ENCODE measurements at places on chromosomes 4 and X.

DNA sequence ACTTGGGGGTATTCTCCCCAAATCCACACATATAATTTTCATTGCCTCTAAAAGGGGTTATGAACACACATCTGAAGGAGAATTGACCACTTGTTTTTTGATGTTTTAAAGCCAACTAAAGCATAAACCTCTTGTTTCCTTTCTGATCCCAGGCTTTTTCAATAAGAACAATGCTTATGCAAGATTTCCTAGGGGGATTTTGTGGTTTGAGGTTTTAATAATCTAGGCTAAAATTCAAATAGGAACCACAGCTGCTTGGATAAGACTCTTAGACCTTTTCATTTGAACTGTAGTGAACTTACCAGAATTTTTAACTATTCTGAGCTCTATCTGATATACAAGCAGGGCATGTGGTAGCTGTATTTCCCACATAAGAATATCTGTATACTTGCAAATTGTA is 651.1 kb downstream of the ANKRD50 start:
- peak; percentile 41 for DNase-seq

GRCh38 chr4:150743564-150744342 is 161.8 kb downstream of the MAB21L2 start:
- no peak for DNase-seq

DNA sequence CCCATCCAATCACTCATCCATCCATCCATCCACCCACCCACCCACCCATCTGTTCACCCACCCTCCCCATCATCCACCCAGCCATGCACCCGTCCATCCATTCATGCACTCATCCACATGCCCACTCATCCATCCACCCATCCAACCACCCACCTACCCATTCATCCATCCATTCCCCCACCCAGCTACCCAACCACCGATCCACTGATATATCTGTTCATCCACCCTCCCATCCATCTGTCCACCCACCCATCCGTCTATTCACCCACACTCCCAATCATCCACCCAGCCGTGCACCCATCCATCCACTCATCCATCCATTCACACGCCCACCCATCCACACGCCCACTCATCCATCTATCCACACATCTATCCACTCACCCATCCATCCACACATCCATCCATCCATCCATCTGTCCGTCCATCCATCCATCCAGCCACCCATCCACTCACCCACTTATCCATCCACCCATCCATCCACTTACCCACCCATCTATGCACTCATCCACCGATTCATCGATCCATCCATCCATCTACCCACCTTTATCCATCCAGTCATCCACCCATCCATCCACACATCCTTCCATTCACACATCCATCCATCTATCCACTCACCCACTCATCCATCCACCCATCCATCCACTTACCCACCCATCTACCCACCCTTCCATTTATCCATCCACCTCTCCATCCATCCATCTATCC is 28.4 kb downstream of the ASMTL start:
- no peak for DNase-seq

DNA sequence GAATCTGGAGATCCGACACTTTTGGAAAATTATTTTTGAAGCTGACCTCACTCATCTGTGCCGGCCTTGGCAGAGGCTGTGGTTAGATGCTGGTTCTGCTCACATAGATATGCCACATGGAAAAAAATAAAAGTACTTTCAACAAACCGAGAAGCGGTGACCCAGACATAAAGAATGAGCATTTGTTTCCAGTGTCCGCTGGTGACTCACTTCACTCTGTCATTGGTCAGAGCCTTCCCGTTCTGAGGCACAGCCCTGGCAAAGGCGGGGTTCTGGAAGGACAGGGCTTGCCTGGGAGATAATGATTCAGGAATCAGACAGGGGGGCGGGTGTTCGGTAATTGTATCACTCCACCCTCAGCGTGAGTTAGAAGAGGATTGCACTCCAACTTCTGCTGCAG is 172.4 kb upstream of the MXRA5 start:
- peak; percentile 80 for DNase-seq

DNA sequence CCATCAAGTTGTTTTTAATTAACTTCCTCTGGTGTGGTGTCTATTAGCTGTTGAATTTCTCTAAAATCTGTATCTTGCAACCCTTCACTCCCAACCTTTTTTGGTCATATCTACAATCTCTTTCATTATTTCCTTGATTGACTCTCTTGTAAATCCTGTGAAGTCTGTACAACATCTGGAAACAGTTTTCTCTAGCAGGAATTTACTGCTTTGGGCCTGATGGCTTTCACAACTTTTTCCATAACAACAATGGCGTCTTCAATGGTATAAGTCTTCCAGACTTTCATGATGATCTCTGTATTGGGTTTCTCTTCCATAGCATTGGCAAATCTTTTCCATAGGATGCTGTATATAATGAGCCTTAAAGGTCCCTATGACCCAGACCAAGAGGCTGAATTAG is 49.0 kb downstream of the TBC1D19 start:
- DNase-seq: peak; percentile 23

DNA sequence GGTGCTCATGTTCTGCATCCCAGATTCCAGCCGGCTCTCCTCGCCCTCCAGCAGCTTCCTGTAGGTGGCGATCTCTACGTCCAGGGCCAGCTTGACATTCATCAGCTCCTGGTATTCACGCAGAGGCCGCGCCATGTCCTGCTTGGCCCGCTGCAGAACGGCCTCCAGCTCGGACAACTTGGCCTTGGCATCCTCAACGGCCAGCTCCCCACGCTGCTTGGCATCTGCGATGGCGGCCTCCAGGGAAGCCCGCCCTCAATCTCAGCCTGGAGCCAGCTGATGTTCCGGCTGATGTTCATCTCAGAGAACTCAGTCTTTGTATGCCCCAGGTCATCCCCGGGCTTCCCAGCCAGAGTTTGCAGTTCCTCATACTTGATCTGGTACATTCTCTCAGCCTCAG is 431.8 kb upstream of the DIPK2B start:
- DNase-seq: no peak

DNA sequence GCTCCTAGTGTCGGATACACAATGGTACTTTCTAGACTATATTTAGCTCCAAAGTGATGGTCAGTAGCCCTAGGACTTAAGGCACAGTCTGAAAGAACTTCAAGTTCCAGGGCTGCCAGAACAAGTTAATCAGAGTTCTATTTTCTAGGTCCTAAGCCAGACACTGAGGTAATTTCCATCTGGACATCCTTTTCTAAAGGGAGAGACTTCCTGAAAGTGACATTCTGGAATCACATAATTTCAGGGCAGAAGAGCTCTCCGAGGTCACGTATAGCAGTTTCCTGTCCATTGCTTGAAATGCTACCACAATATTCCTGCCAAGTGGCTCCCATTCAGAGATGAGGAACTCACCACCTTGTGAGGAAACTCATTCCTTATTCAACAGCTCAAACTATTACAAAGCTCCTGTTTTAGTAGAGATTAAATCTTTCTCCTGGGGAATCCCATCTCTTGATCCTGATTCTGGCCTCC is 117.9 kb downstream of the COL25A1 start:
- no peak for DNase-seq

- DNase-seq: no peak
These were observed 156.2 kb upstream of the SLC7A11 start for GRCh38 chr4:138398322-138398721.

- DNase-seq: no peak
These were observed 25.5 kb downstream of the MOB1B start for GRCh38 chr4:70927502-70928137.

- peak; percentile 96 for DNase-seq
These were observed 270.4 kb downstream of the LDB2 start for GRCh38 chr4:16627999-16628398.

DNA sequence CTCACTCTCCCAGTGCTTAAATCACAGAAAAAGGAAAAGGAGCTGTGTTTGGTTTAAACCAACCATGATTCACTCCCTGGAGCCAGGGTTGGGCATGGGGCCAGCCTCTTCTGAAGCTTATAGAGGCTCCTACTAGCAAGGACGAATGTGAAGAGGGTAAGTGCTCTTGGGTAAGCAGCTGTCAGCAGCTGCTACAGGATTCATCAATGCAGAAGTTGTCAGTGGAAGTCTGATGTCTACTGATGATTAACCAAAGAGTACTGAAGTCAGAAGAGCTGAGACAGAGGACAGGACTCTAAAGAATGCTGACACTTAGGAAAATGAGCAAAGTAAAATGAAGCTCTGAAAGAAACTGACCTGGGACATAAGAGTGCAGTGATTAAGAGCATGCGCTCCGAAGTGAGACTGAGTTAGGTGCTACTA is 32.7 kb upstream of the JADE1 start:
- peak; percentile 38 for DNase-seq

DNA sequence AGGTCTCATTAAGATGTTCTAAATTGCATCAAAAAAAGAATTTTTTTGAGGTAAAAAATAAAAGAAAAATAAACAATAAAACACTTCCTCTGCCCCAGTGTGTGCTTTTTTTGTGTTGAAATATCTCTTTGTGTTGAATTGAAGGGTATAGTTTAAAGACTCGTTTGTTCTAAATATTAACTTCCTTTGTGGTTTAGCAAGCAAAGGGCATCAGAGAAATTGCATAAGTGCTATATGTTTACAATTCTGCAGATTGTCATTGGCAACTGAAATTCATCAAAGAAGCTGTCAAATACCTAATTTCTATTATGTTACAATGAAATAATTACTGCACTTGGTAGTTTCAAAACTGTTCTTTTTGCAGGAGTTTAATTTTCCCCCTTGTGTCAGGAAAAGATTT is 260.5 kb downstream of the DKK2 start:
- DNase-seq: no peak

DNA sequence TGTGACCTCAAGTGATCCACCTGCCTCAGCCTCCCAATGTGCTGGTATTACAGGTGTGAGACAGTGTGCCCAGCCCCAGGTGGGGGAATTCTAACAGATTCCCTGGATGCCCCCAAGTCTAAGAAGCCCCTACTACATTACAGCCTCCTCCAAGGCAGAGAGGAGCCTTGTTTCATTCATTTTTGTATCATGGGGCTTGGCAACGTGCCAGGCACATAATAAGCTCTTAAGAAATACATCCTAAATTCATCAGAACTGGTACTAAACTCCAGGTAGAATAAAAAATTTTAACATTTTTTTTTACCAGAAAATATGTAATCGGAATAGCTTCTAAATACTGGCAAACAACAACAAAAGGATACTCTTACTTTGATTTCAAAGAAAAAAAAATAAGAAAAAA is 127.1 kb downstream of the CHIC2 start:
- DNase-seq: no peak

GRCh38 chrX:97494756-97495372 is 611.2 kb downstream of the RPA4 start:
- no peak for DNase-seq

GRCh38 chrX:134803551-134804183 is 145.4 kb upstream of the PLAC1 start:
- no peak for DNase-seq

DNA sequence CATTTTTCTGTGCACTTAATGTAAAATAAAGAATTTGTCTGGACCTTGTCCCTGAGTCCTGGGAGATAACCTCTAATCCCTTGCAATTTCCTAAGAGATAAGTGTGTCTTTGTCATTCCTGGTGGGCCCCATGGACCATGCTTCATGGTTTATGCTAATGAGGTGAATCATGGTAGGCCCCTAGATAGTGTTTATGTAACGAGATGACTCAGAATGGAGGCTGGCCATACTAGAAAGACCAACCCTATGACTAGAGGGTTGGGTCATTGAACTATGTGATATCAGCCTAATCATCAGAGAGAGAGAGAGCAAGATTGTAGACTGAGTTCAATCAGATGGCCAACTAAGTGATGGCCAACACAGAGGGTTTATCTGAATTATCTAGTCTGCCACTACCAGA is 64.2 kb upstream of the NHSL2 start:
- no peak for DNase-seq

DNA sequence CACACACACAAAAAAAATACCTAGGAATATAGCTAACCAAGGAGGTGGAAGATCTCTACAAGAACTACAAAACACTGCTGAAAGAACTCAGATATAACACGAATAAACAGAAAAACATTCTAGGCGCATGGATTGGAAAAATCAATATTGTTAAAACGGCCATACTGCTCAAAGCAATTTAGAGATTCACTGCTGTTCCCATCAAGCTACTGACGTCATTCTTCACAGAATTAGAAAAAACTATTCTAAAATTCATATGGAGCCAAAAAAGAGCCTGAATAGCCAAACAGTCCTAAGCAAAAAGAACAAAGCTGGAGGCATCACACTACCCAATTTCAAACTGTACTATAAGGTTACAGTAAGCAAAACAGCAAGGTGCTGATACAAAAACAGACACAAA is 390.2 kb downstream of the IDS start:
- DNase-seq: no peak

GRCh38 chr4:154569028-154569427 is 6.2 kb downstream of the FGB start:
- no peak for DNase-seq

DNA sequence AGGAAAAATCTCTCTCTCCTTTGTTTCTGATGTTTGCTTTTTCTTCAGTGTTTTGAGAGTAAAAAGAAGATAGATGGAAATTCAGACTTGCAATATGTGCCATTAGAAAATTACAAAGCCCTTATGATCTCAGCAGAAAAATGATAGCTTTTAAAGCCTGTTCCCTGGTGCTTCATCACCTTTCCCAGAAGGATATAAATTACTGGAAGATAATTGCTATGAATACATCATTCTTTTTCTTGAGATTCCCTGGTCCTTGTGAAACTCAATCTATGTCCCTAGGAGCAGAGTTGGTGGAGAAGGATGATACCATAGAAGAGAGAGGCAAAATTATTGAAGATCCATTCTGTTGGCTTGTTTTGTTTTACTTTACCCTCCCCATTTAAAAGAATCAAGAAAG is 86.5 kb downstream of the GLRA3 start:
- no peak for DNase-seq

DNA sequence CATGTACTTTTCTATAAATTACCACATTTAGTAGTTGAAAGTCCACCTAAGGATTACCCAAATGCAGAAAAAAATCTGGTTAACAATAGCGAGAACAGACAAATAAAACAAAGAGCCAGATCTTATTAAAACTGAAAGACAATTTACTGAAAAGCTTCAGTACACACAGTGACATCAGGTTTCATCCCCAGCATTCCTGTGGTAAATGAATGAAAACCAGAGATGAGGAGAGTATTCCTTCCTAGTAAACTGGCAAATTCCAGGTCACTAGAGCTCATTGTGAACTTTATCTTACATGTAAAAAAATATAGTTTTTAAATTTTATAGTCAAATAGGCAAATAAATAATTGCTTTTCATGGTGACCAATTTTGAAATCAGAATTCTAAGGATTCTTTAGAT is 1290.5 kb downstream of the ADGRL3 start:
- no peak for DNase-seq

DNA sequence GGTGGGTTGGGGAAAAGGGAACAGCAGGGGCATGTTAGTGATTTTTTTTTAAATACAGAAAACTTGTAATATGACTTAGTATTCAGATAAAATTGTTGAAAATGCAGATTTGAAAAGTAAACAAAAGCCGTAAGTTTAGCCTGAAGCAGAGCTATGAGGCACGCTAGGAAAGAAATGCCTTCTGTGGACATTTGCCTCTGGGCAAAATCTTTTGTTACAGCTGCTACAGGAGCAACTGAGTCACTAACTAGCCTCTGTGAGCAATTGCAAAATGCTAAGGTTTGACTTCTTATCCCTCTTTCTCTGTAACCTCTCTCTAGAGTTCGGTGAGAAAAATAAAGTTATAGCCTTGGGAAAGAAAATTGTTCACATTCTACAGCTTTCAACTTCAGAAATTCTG is 350.0 kb downstream of the SLC7A11 start:
- DNase-seq: peak; percentile 13

All from BJ (cell line).